ENCODE measurements at places on chromosomes 6 and 20.
A peak's percentile ranks its signal among the peaks of the same experiment; 100 is the strongest.

GRCh38 chr20:9051508-9051907, 17.4 kb upstream of the PLCB4 start:
- DNase-seq: no peak

DNA sequence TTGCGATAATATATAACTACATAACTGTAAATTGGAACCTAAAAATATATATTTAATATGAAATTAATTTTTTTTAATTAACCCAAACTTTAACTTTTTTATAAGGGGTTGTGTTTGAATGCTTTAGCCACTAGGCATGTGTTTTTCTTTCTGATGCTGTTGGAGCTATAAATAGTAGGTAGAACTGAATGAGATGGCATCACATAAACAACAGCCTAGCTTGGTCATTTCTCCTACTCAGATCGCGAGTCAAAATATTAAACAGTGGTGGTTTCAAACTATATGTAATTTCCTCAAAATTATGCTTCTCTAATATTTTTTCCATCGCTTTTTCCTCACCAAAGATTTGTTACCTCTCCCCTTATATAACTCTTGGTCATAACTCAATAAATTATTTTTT, 243.2 kb downstream of the ARID1B start:
- no peak for DNase-seq

DNA sequence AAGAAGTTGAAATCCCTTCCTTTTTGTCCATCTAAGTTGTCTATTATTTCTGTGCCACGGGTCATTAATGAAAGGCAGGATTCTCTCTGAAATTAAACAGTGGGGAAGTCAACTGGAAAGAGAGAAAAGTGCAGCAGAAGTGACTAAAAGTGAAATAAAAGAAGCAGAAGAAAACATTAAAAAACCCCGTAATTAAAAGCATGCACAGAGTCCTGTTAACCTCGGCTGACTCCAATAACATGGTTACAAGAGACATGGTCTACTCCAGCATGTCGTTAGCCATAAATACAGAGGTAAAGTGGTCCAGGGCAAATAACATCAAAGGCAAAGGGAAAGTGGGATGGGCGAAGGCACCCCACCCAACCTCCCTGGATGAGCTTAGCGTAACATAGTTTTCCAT, 13.0 kb upstream of the MOXD1 start:
- no peak for DNase-seq

DNA sequence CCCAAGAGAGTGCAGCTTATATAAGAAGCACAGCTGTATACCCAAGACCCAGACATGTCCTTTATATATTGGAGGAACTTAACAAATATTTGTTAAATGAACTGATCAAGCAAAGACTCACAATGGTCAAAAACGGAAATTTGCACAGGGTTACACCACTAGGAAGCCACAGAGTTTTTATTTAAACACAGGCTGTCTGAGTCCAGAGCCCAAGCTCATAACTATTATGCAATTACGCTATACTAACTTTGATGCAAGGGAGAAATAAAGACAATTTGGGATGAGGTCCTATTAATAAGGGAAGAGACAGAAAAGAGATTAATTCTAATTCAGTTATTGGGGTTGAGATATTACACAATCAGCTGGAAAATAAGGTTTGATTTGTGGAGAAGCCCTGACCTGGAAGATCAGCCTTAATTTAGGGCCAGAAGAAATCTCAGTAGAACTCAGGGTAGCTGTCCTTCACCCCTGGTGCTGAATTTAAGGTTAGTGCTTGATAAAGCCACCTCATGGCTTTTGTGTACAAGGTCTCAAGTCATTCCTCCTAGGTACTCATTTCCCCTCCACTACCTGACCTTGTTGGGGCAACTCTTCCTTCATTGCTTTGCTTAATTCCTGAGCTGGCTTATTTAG, 10.5 kb upstream of the ZNF334 start:
- no peak for DNase-seq

GRCh38 chr20:23257106-23257761, 93.4 kb upstream of the NXT1 start:
- no peak for DNase-seq

DNA sequence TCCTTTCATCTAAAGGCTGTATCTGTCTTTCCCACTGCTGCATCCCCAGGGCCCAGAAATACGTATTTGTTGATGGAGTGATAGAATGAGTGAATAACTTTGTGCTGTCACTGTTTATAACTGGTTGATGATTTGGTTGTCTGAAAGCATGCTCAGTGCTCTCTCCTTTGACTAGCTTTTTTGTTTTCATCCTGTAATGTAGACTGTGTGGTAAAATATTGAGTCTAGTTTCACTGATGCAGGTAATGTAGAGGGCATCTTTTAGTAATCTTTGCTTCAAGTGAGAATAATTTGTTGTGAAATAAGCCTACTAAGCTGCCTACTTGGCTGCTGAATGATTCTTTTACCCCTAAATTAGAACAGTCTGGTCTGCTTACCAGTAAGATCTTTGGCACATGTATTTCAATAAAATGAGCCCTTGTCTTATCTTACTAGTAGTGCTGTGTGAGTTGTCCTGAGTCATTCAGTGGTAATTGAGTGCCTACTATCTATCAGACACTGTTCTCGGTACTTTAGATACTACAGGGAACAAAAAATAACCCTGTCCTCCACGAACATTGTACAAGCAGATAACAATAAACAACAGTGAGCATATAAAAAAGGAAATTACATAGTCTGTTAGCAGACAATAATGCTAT, 39.9 kb downstream of the MAPK14 start:
- DNase-seq: no peak

DNA sequence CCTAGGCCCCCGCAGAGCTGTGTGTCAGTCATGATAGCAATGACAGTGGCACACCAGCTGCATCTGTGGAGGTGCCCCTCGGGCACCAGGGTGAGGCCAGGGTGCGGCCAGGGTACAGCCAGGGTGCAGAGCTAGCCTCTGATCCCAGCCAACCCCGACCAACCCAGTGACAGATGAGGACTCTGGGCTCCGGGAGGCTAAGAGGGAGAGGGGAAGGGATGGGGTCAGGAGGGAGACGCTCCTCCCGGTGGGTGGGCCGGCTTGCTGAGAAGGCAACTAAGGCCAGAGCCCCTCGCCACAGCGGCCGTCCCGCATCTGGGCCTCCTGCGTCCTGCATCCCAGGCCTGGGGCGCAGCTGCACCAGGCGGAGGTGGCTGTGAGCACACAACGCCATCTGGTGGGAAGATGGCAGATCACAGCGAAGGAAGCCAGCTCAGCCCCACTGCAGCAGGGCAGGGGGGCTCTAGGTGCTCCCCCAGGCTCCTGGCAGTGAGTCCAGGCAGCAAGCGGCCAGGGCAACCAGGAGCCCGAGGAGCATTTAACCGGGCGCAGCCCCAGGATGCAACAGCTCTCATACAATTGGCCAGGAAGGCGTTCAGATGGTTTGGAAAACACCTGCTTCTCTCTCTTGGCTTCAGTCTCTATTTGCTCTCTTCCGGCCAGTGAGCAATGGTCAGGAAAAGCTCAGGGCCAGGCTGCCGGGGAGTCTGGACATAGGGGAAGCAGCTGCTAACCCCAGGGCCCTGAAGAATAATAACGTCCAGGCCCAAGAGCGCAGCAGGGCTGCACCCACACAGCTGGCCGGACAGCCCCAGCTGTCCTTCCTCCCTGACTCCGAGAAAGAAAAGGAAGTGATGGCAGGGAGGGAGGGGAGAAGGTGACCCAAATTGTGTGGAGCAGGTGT, 169.4 kb downstream of the TAF4 start:
- DNase-seq: peak; percentile 45

GRCh38 chr20:58349570-58349969, 39.5 kb upstream of the VAPB start:
- DNase-seq: no peak

DNA sequence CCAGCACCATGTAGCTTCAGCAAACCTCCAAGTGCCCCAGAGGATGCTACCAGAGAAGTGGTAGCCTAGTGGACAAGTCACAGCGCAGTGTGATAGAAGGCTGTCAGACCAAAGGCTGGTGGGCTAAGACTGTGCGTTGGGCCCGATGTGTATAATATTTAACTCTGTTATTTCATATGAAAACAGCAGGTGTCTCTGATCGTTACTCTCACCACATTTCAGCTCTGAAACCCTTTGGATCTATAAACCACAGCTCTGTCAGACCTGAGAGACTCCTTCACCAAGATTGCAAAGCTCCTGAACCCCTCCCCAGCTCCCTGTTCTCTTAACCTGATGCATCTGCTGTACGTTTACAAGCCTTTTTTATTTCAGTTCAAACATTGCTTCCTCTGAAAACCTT, 43.8 kb downstream of the ISM1 start:
- no peak for DNase-seq

GRCh38 chr6:151647976-151648639, 154.3 kb downstream of the CCDC170 start:
- peak; percentile 21 for DNase-seq

GRCh38 chr6:45881705-45882467, 133.8 kb downstream of the CLIC5 start:
- DNase-seq: no peak

GRCh38 chr6:168033791-168034190, 36.3 kb downstream of the KIF25 start:
- no peak for DNase-seq

- DNase-seq: no peak
Observed at GRCh38 chr6:16318538-16318937, 80.2 kb downstream of the GMPR start.

- peak; percentile 33 for DNase-seq
Observed at GRCh38 chr6:33172688-33173534, 19.4 kb downstream of the COL11A2 start.

DNA sequence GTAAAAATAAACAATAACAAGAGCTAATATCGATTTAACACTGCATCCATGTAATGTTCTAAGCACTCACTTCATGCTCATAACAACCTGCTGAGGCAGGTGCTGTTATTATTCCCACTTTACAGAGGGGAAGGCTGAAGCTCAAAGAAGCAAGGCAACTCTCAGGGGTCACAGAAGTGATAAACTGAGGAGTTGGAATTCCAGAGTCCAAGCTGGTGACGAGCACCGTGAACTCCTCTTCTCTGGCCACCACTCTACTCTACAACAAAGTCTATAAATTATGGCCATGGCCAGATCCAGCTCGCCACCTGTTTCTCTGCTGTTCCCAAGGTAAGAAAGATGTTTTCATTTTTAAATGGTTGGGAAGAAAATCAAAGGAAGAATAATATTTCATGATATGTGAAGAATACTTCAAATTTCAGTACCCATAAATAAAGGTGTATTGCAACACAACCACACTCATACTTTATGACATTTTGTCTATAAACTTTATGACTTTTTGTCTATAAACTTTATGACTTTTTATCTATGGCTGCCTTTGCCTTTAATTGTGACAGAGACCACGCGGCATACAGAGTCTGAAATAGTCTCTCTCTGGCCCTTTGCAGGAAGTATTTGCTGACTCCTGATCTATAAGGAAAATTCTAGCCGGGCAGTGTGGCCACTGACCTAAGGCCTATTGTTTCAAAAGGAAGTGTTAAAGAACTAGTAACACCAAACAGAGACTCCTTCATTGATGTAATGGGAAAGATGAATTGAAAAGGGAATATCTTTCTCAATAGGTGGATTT, 113.2 kb upstream of the KCNG1 start:
- no peak for DNase-seq

DNA sequence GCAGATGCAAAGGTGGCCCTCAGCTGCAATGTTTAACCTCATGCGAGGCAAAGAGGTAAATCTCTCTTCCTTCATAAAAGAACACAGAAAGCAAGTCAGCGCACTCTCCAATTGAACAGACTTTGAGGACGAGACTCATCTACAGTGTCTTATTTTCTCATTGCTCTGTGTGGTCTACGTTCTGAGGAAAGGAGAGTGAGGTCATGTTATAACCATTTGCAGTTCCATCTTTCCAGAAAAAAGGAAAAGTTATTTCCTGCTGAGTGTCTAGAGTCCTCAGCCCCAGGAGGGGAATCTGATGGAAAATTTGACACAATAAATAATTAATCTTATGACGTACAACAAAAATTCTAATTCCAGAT, 35.6 kb upstream of the THBS2 start:
- DNase-seq: no peak

DNA sequence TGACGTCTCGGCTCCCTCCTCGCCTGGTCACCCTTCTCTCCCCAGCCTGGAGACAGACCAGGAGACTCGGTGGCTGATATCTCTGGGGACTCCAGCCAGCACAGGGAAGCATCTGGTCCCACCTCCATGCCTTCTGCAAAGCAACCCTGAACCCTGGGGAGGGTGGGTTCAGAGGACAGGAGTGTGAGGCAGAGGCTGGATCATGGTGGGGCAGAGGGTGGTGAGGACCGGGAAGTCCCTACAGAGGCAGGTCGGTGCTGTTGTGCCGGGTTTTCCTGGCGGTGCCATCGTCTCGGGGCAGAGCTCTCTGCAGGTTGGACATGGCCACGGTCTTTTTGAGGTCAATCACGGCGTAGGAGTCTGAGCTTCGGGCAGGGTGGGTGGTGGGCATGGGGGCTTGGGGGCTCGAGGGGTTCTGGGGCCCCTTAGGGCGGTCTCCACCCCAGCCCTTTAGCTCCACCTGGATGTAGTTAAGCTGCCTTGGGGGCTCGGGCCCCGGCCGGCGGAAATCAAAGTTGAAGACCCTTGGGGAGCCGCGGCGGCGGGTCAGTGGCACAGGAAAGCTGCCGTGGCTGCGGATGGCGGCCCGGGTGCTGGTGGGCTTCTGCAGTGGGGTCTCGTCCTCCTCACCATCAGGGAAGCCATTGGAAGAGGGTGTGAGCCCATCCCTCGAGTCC, 9.2 kb downstream of the FRS3 start:
- DNase-seq: no peak

- DNase-seq: peak; percentile 32
Observed at GRCh38 chr20:53736757-53737395, 143.2 kb upstream of the ZNF217 start.

DNA sequence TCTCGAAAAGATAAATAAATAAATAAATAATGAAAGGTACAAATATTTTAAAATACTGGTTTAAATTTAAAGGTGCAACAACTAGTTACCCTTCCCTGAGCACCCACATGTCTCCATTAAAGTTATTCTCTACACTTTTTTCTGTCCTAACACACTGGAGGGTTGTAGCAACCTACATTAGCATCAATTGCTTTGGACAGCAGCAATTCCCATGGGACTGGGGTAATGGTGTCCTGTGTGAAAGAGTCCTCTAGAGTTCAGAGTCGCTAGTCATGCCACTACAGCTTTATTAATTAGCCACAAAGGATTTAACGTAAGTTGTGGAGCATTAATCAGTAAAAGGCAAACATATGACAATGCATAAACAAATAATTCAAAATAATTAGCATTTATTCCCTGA, 14.1 kb upstream of the CD24 start:
- no peak for DNase-seq

DNA sequence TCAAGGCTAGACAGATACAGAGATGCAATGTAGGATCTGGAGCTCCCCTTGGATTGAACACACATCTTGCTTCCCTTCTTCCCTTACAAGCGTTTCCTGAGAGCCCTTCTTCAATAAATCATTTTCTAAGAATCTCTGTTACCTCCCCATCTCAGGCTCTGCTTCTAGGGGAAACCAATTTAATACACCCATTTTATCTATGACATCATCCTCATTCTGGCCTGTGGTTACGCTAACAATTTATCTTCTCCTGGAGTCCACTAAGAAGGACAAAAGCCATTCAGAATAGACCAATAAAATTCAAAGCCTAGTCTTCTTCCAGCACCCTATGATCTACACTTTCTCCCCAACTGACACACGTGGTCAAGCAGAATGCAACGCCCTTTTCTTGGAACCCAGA, 390.1 kb downstream of the PLCB1 start:
- DNase-seq: no peak

GRCh38 chr20:53872561-53873229, 197.7 kb downstream of the BCAS1 start:
- no peak for DNase-seq

- no peak for DNase-seq
Observed at GRCh38 chr6:86128130-86128814, 485.6 kb upstream of the SYNCRIP start.

Data from cerebellar cortex (tissue), 1 donor.